ENCODE measurements at places on chromosomes 4 and X. TPM values are rescaled to one million over a fixed set of nuclear protein-coding genes. Genes with fewer than 3 reads are reported as not detected.

- H3K27me3 ChIP-seq: no peaks in the 10 kb centered on the region
- no peak overlapping the region for H3K4me3 ChIP-seq
- no peak overlapping the region for H3K27ac ChIP-seq
Measured at GRCh38 chr4:187065396-187065795, 341.7 kb upstream of the FAT1 start.

DNA sequence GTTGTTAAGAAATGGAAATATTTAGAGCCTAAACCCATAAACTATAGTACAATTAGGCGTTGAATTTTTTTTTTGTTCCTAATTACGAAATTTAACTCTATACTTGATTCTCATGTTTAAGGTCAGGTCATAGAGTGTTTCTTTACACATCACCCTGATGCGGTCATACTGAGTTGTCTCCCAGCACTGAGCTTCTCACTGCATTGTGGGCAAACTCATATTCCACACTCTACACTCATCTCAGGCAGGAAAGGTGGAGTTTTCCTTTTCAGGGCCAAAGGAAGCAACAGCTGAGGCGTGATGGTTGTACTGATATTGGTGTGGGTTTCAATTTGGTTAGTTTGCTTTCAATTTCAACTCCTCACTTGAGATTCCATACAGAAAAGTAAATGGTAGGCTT lies 75.4 kb downstream of the FAT4 start:
- no peaks in the 10 kb centered on the region for H3K27me3 ChIP-seq
- no peaks in the 10 kb centered on the region for H3K36me3 ChIP-seq
- H3K4me1 ChIP-seq: no peaks in the 10 kb centered on the region
- H3K4me3 ChIP-seq: no peak overlapping the region
- H3K27ac ChIP-seq: peak overlapping the region; percentile 33

DNA sequence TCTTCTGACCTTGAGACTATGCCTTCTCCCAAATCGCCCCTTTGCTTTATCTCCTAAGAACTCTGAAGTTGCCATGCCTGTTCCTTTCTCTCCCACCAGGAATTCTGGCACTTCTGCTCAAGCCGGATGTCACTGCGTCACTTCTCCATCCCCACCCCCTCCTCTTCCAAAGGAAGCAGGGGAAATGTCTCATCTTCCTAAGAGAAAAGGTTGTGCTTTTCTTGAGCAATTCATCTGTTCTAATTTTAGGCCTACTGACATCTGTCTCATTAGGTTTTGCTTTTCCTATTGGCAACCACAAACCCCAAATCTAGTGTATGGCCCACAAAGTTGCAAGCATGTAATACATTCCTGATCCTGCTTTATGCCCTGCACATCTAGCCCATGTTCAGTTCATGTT lies 163.1 kb upstream of the PLAC1 start:
- H3K4me3 ChIP-seq: no peak overlapping the region
- H3K4me1 ChIP-seq: no peaks in the 10 kb centered on the region
- H3K27ac ChIP-seq: peak overlapping the region; percentile 56

Gene GLRA2
- not detected for total RNA-seq

Gene RTL5
- 15.7 TPM for total RNA-seq
